ENCODE measurements at places on chromosomes 2 and 18.

GRCh38 chr2:25041307-25041927, 459 bp upstream of the EFR3B start:
- peak; percentile 22 for DNase-seq

DNA sequence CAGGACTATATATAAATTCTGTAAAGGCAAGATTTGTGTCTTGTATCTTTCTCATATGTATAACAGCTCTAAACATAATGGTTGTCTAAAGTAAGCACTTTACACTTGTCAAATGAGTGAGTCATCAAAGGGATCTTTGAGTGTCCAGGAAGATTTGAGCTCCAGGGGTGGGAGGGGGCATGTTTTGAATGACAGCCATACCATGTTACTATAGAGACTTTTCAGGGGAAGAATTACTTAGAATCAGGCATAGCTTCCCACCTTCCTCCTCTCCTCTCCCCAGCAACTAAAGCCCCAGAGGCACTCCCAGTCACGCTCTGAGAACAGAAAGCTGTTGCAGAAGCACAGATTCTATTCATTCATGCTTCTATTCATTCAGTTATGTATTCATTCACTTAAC, 65.8 kb upstream of the ALK start:
- no peak for DNase-seq

DNA sequence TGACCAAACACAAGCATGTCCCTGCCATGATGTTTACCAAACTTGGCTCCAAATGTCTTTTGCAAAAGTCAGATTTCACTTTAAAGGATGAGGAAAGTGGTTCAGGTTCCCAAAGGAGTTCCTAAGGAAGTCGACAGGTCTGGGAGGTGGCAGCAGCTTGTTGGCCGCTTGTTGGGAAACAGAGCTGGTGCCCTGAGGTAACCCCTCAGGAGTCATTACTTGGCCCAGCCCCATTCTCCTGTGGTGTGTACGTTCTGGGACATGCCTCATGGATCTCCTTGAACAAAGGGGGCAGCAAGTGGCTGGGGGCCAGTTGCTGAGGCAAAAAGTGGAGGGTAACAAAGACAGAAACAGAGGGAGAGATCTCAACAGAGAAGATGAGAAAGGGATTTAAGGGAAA, 10.9 kb downstream of the TMBIM1 start:
- no peak for DNase-seq

- no peak for DNase-seq
Measured at GRCh38 chr18:70732188-70732587, 443.3 kb downstream of the SOCS6 start.

GRCh38 chr18:53797998-53798495, 426.4 kb downstream of the MBD2 start:
- no peak for DNase-seq

DNA sequence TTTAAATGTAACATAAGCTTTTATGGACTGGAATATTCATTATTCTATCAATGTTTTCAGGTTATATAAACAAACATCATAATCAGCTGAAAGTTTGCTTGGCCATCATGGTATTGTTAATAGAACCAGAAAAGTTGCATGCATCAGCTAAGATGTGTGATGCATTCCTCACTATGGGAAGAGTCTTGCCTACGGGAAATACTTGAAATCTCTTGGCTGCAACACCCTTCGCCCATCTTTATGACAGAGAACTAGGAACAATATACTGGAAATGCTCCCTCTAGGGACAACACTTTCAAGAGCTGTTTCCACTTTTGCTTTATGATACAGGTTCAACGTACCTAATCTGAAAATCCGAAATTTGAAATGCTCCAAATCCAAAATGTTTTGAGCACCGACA, 1390.8 kb downstream of the DPP10 start:
- no peak for DNase-seq

- DNase-seq: no peak
Measured at GRCh38 chr2:164954954-164955701, at the start of gene SLC38A11. Gene SLC38A11 (minus strand): TSS chr2:164955525. CDS start chr2:164955247, 278 bp downstream.

- no peak for DNase-seq
Measured at GRCh38 chr2:152127628-152128027, 28.8 kb upstream of the CACNB4 start.

DNA sequence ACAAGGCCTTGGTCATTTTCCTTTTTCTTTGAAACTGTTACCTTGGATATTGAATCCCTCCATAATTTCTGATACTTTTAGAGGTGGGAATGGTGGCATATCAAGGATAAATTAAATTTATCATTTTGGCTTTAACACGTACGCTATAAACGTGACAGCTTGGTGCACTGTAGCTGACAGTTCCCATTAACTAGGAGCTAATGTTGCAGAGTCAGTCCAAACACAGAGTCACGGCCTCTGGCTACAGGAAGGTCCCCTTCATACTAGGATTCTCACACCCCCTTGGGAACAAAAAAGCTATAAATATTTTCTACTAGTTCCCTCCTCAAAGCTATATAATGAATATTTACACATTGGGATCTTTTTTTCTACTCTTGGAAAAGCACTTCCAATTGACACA, 17.7 kb upstream of the ERBB4 start:
- DNase-seq: no peak

DNA sequence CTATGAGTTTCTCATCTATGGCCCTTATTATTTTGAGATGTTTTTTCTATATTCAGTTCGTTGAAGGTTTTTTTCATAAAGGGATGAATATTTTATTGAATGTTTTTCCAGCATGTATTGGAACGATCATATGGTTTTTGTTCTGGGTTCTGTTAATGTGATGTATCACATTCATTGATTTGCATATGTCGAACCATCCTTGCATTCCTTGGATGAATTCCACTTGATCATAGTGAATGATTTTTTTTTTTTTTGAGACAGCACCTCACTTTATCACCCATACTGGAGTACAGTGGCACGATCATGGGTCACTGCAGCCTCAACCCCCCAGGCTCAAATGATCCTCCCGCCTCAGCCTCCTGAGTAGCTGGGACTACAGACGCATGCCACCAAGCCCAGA, 5.5 kb upstream of the NEMP2 start:
- DNase-seq: no peak

DNA sequence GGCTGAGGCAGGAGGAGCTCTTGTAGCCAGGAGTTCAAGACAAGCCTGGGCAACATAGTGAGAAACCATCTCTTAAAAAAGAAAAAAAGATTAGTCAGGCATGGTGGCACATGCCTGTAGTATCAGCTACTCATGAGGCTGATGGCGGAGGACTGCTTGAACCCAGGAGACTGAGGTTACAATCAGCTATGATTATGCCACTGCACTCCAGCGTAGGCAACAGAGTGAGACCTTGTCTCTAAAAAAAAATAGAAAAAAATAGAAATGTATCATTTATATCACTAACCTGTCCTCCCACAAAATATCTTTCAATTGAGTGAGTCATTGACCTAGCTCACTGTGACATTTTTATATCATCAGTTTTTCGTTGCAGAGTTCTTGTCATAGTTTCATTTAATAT, 152.5 kb downstream of the DTNA start:
- peak; percentile 21 for DNase-seq

DNA sequence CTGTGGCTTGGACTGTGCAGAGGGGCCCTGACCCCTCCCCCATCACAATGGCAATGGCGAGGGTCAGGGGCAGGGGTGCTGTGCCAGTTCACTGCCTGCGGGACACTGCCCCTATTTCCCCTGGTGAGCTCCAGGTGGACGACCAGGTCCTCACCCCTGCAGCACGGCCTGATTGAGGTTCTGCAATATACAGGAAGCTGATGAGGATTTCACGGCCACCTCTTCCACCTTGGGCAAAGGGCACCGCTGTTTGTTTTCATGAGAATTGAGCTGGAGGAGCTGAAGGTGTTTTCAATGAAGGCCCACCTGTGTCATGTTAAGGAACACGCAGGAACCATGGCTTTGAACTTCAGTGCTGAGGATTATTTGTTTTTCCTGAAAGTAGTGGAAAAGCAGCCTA, 96.3 kb downstream of the OSR1 start:
- no peak for DNase-seq

DNA sequence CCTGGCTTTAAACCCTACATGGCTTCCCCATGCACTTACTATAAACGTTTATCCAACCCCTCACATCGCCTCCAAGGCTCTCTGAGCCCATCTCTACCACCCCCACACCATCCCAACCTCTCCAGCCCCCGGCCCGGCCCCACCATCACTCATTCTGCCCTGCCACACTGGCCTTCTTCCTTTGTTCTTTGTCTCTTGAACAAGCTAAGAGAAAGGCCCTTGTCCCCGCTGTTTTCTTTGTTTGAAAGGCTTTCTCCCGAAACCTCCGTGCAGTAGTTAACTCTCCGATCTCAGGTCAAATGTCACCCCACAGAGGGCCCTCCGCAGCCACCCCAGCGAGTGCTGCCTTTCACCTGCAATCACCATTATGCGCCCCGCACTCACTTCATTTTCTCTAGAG, 100.4 kb downstream of the AFF3 start:
- DNase-seq: no peak

DNA sequence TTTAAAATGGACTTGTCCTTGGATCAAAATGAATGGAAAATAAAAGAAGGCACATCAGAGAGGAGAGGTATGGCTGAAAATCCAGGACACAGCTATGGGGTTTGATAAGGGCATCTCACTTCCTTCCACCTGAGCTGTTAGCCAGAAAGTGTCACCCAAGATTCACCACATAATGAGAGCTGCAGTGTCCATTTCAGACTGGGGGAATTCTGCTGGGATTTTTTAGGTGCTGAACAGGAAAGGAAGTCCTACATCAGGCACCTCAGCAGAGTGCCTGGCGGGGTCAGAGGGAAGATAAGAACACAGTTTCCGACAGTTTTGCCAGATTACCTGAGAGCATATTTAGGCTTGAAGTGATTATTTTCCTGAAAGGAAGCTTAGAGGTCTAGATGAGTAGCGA, 187.6 kb upstream of the HNMT start:
- no peak for DNase-seq

- no peak for DNase-seq
Measured at GRCh38 chr2:861655-862354, 88.8 kb upstream of the SNTG2 start.

DNA sequence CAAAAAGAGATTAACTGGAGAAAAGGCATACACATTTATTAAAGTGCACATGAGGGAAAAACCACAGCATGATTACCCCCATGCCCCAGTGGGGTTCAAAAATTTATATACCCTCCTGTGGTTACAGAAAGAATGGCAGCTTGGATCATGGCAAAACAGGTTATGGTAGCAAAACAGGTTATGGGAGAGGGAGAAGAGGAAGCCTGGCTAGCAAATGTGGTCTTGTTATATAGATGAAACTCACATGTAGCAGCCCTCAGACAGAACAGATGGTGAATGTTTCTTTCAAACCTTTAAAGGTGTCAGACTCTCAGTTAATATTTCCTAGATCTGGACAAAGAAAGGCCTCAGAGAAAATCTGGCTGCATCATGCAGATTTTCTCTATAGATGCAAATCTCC, 178.2 kb upstream of the ZC3H15 start:
- DNase-seq: no peak

DNA sequence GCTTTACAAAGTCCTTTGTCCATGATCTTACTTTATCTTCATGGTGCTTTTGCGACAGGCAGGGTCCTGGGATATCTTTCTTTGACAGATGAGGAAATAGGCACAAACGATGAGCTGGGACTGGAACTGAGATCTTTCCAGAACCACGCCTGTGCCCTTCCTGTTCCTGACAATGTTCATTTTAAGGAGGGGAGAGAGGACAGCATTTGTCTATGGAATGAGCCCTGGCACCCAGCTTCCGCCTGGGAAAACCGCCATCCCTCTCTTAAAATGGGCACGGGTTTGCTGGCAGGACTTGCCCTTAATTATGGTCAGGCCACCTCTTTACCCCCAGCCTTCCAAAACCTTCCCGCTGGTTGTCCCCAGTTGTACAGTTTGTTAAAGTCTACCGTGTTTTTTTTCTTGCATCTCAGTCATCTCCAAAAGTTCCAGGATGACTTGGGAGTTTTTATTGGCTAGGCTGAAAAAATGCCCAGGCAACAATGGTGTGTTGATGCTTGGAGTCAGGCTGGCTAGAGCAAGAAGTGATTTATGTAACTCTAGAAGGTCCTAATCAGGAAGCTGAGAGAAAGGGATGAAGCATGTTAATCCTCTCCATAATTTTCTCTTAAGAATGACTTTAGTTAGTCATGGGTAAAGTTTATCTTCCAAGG, 264.9 kb upstream of the EPAS1 start:
- no peak for DNase-seq

DNA sequence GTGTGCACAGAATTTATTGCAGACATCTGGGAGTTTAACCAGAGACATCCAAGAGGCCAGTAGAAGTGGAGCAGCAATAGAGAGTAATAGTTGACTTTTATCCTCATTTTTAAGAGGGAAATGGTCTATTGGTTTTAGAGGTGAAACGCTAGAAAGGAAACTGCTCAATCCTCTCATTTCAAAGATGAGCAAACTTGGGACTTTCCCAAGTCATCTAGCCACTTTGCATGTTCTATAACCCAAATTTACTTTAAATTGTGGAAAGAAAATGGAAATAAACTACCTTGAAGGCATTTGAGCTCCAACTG, 601.7 kb downstream of the ARHGAP15 start:
- DNase-seq: no peak

- DNase-seq: no peak
Measured at GRCh38 chr18:44773640-44774155, 93.0 kb downstream of the SETBP1 start.

GRCh38 chr18:62372882-62373281, 47.8 kb downstream of the TNFRSF11A start:
- DNase-seq: no peak

DNA sequence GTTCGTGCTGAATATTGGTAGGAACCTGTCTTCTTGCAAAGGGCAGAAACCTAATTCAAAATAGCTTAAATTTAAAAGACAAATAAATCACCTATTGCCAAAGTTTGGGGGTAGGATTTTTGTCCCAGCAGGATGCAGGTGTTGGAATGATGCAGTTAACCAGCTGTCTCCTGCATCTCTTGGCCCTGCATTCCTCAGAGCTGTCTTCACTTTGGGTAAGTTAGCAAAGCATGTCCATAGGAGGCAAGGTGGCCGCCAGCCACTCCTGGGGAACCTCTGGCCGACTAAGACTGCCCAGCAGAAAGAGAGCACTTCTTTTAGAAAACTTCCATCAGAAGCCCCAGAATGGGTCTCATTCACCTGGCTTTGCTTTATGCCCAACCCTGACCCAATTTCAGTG, 20.5 kb upstream of the NYAP2 start:
- DNase-seq: no peak

GRCh38 chr2:182023235-182023634, 37.6 kb downstream of the PPP1R1C start:
- no peak for DNase-seq

- no peak for DNase-seq
Measured at GRCh38 chr2:214135966-214136365, 274.9 kb upstream of the VWC2L start.

DNA sequence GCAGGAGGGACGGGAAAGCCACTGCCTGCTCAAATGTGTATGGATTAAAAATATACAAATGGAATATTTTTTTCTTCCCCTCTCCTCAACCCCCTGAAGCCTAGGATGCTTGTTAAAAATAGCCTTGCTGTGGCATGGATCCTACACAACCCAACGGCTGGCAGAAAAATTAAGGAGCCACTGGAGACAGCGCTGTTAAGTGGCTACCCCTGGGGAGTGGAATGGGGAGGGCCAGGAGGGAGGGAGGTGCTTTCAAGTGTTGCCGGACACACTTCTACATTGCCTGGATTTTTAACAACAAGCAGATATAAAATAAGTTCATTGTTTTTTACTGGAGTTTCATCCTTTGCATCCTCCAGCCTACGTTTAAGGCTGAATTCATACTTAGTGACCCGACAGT, 66.6 kb downstream of the ZBTB7C start:
- no peak for DNase-seq

Measured in activated CD8-positive, alpha-beta T cell treated with anti-CD3 and anti-CD28 coated beads for 36 hours (primary cell).